ENCODE measurements at places on chromosomes 11 and 22.

GRCh38 chr11:6862961-6863360 is at the start of gene OR10A2:
Gene OR10A2 (plus strand): TSS chr11:6863057. CDS start chr11:6869755, 6,698 bp downstream.
- no peak for DNase-seq

GRCh38 chr11:85749287-85749834 is 61.6 kb downstream of the SYTL2 start:
- no peak for DNase-seq

- no peak for DNase-seq
Observed at GRCh38 chr22:31055635-31056159, 25.4 kb upstream of the SMTN start.

- peak; percentile 46 for DNase-seq
Observed at GRCh38 chr11:46489656-46490560, 98.3 kb upstream of the CHRM4 start.

Measured in HCT116 (cell line).